ENCODE measurements at places on chromosomes 7 and 10.

- no peak for DNase-seq
These were observed 637.1 kb downstream of the CCSER2 start for GRCh38 chr10:84965468-84965867.

- DNase-seq, result no peak
These were observed 40.5 kb downstream of the NRBF2 start for GRCh38 chr10:63173468-63174232.

- no peak for DNase-seq
These were observed 23.2 kb downstream of the SLK start for GRCh38 chr10:103990121-103990520.

DNA sequence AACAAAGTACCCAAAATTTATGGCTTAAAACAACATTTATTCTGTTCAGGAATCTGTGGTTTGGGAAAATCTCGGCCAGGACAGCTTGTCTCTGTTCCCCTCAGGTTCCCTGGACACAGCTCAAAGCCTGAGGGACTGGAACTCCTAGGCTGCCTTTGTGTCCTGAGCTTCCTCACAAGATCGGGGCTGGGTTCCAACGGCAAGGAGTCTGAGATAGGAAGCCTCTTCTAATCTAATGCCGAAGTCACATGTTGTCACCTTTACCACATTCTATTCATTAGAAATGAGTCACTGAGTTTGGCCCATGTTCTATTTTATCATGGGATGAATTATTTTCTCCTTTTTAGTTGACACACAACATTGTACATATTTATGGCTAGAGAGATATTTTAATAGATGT lies 80.5 kb downstream of the ANKRD26 start:
- no peak for DNase-seq

DNA sequence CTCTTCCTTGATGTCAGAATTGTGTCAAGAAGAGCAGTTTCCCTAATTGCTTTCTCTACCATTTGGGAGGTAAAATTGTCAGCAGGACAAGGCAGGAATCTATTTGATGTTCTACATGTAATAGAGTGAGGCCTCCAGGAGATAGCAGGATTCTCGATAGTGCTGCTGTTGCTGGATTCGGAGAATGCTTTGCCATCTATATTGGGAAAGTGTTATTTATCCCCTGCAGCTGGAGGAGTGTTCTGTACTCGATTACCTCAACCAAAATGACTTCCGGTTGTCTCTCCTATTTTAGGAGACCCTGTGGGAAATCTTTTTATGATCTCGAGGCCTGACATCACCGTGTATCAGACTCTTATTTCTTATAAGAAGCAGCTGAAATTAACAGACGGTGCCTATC lies 217.1 kb downstream of the TMEM178B start:
- no peak for DNase-seq

DNA sequence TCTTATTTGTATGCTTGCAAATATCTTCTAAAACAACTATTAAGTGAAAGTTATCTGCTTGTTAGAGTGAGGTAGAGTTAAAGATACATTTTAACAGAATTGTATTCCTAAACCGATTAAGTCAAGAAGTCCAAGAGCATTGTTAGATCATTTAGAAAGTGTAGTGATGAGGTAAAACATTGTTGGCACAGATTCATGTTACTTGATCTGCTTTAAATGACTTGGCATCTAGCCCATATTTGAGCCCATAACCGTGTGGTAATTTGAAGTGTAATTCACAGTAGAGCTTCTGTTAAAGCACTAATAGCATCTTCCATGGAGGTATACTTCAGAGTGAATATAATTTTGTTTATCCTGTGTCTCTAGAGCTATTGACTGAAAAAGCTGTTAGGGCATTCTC lies 62.1 kb downstream of the PTEN start:
- DNase-seq, result no peak

DNA sequence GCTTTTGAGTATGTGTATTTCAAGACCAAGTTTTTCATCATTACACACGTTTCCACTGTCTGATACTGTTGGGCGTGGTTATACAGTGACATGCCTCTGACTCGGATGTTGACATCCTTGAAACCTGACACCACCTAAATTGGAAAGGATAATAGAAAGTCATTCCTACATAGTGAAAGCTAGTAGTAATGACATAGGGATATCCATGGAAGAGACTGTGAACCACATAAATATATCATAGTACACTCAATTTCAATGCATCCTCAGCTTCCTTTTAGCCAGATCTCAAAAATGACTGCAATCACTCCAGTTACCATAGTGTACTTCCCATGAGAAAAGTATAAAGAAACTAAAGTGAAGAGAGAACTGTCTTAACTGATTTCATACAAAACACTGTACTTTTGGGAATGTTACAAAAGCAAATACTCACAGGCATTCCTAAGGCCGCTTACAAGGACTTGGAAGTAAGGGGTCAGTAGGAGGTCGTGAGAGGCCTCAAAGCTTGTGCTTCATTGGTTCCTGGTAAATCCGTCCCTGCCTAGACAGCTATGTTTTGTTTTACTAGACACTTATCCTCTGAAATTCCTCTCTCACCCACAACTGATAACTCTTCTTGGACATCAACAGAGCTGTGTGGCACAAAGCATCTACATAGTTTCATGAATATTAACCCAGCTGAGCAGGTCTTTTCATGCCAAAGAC lies 71.8 kb upstream of the VWDE start:
- no peak for DNase-seq

GRCh38 chr7:141300816-141301215 lies 227.0 kb downstream of the TMEM178B start:
- no peak for DNase-seq

DNA sequence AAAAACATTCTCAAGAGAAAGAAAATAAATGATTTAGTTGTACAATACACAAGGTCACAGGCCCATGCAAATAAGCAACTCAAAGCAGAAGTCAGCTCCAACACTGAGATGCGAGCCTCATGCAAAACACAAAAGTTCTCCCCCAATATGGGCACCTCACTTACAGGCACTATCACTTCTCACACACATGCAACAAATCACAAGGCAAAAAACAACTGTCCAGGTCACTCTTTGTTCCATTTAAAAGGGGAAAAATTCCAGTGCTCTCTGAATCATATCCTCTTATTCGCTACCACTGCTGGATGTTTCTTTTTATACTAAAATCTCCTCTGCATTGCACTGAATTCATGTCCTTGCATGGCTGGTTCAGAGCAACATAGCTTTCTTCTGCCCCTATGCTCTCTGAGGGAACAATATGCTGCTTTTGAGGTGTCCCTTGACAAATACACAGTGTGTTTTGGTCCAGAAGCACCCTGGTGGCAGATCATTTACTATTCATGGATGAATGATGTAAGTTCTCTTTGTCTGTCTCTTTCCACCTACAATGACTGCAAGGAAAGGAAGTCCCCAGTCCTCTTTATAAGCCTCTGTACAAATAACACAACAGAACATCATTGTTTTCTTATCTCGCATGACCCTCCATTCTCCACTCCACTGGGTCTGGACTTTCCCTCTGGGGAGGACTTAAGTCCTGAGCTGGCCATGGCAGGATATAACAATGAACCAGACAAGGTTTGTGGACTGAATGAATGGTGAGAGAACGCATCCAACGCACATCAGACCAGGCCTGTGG lies 85.4 kb upstream of the GSDME start:
- no peak for DNase-seq

DNA sequence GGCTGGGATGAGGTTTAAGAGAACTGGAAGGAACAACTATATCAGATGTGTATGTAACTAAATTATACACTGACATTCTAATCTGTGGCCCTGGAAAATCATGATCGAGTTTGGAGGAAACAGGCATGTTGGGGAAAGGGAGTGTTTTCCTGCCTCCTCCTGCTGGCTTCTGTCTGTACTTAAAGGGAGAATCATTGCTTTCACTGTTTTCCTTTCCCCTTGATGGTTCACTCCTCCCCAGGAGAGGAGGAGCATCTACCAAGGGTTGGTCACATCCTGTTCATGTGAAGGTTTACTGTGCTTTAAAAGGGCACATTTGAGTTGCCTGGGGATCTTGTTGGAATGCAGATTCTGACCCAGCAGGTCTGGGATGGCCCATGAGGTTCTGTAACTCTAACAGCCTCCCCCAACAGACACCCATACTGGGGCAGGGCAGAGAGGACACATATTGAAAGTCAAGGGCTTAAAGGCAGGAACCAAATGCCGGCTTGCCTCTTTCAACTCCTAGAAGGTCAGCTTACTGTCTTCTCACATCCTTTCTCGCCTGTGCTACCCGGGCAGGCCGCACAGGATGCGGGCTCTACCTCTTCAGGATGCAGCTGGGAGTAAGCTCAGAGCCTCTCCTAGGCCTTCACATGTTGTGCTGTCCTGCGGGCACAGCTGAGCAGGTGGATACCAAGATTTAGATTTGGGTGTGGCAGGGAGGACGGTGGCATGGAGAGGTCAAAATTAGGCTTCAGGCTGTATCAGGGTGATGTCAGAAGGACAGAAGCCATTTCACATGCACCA lies 694.8 kb downstream of the KCNMA1 start:
- no peak for DNase-seq

DNA sequence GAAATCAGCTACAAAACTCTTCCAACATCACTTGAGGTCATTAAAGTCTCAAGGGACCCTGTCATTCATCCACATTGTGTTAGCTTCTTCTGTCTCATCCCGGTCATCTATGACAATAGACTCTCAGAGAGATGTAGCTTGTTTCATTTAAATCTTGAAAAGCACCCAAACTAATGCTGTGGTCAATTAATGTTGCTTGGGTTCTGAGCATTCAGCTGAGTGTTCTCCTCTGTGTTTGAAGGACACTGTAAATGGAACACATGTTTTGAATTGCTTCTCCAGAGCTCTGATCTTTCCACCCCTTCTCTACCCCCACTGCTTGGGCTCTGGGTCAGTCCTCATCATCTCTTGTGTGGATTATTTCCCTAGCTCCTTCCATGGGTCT lies 19.6 kb upstream of the ADD3 start:
- DNase-seq, result no peak

DNA sequence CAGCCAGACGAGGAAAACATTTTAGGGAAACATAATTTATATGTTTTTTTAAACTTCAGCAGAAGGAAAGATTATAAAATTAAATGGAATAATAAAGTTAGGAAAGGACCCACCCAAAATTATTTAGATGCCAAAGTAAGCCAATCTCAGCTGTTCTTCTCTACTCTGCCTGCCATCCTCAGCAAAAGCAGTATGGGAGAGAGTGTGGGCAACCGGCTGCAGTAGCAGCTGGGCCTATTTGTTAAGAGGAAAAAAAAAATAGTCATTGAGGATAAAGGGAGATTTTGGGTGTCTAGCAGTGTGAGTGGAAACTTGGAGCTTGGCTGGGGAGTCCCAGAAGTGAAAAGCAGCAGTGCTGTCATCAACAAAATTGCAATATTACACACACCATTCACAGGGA lies 15.4 kb downstream of the SEMA3E start:
- DNase-seq, result no peak

GRCh38 chr10:92995509-92995908 lies 65.1 kb upstream of the CYP26C1 start:
- DNase-seq, result no peak

- DNase-seq, result no peak
These were observed 37.8 kb upstream of the FZD1 start for GRCh38 chr7:91226411-91226810.

DNA sequence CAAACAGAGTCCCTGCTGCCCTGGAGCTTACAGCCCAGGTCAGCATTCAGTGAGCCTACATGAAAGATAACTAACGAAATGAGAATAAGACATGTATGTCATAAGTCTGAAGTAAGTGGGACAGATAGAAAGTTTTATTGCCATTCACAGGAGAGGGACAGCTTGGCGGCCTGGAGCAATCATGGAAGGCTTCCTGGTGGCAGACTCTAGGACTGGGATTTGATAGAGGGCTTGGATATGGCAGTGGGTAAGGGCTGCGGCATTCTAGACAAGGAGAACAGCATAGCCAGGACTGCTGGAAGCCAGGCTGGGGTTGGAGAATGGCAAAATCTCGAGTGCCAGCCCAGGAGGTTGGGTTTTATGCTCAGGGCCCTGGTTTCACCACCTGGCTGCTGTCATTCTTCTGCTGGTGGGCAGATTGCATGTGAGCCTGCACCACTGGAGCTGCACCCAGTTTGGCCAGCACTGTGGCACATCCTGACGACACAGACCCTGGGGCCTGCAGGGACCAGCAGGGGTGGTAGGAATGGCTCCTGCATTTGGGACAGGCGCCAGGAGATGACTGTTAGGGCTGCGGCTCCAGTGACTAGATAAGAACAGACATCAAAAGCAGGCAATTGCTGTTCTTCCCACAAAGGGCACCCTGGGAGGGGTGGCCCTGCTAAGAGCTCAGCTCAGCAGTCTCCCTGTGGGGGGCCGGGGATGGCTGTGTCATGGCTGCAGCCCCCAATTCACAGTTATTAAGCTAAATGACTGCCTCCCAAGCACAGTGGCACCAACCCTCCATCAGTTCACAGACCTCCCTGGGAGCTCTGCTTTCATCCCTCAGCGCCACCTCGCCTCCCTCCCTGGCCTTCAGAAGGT lies 161.1 kb downstream of the RPS24 start:
- DNase-seq, result no peak

DNA sequence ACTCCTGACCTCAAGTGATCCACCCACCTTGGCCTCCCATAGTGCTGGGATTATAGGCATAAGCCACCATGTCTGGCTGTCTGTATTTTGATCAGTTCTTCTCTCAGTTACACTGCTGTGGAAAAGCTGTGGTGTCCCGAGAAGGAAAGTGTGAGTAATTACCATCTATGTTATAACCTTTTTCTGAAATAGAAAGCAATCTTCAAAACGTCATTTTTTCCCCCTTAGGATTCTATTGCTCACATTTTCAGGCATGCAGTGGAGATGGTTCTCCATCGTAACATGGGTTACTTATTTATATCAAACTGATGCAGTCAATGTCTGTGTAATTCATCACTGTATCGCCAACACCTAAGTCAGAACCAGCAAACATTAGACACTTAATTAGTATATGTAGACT lies 103.5 kb upstream of the FAM3C start:
- peak; percentile 16 for DNase-seq

GRCh38 chr10:60649485-60650377 lies 128.5 kb upstream of the CDK1 start:
- no peak for DNase-seq

GRCh38 chr7:99003419-99003818 lies 125.1 kb downstream of the TRRAP start:
- DNase-seq, result no peak

Data from activated T-helper 1 cell treated with anti-CD3 and anti-CD28 coated beads, Interleukin-12 subunit alpha, Interleukin-12 subunit beta, Interleukin-2, Interleukin-4 antibody, amounts not matched to agents 30 ng/mL and 10 ng/mL and 1 ng/mL, durations not matched to agents 14 hours and 24 hours and 36 hours (primary cell).